ENCODE measurements at places on chromosomes 2 and 18.

GRCh38 chr18:24189007-24189528 is 50.2 kb downstream of the CABYR start:
- no peak for DNase-seq

GRCh38 chr2:146853741-146854444 is 990.9 kb upstream of the ACVR2A start:
- no peak for DNase-seq

DNA sequence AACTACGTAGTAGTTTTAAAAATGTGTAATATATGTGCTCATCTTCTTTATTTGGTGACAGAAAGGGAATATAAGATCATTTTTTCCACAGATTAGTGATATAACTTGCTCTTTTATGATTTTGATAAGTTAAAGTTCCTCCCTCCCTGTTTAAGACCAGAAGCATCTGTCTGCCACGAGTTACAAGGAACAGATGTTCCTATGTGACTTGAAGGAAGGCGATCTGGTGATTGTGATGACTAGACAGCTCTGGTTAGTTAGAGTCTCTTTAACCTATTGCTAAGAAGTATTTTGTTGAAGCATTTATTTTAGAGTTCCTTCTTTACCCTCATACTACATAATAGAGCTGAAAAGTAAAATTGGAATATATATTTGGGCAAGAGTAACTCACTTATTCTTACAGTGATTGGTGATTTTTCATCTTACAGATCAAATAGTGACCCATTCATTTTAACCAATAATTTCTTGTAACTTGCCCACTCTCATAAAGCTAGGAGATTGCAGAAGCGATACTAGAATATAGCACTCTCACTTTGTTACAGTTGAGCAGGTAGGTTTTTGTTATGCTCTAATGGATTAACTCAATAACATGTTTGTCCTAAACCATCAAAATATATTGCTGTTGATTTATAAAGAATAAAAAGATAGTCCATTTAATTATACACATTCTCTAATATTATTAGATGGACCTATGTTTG is 218.7 kb downstream of the SLC4A10 start:
- no peak for DNase-seq

- no peak for DNase-seq
Observed at GRCh38 chr2:129912066-129912820, 67.2 kb upstream of the RAB6C start.

DNA sequence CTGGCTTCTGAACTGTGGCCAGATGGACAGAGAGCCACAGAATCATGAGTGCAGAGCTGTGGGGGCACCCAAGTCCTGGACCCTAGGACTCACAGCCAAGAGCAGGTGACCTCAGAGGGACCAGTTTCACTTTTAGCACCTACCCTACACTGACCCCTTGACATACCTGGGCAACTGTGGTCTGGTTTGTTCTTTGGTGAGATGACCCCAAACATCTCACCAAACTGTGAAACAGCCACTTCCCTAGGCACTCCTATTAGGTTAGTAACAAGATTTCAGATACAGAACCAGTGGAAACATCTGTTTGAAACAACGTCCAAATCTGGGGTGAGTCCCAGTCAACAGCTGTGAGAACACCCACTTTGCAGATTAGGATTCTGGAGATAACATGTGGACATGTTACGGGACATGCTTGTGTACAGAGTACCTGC is 1.9 kb upstream of the ZFP36L2 start:
- DNase-seq = no peak

- peak; percentile 69 for DNase-seq
Observed at GRCh38 chr2:161063157-161063945, 96.9 kb upstream of the TANK start.

GRCh38 chr2:179344280-179344964 is 79.8 kb upstream of the SESTD1 start:
- no peak for DNase-seq

- DNase-seq = no peak
Observed at GRCh38 chr18:25164211-25164847, 187.6 kb downstream of the ZNF521 start.

DNA sequence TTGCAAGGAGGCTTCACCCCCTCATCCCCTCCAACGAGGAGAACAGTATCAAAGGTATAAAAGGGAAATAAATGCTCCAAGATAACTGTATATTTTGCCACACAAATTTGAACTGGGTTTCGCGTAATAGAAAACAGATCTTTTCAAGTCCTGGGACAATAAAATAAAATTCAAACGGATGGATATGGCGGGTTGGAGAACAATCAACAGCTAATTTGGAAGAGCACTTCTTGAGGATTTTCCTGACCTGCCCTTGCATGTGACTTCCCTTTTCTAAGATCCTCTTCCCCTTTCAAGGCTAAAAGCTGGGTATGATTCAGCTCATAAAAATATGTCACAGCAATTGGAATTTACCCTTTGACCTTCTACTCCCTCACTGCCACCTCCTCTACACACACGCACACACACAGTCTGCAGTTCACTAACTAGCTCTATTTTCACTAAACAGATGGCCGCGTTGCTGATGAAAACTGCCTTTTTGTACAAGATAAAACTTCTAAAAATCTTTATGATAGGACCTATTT is 386.9 kb downstream of the FIGN start:
- DNase-seq = no peak
